ENCODE measurements at places on chromosomes 7 and 10.

DNA sequence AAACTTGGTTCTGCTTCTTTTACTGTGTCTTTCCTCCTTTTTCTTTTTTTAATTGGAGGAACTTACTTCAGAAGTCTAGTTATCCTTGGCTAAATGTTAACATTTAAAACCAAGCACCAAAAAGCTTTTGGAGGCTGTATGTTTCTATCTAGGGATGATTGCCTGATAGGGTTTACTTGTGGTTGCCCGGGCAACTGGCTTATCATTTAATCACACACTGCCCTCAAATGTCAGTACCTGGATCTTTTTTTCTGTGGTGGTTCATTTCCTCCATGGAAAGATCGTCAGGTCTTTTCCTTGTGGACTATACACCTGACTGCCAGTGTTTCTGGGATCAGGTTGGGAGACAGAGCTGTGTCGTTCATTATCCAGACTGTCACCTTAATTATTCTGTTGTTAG lies 173.2 kb downstream of the WNT2 start:
- no peak for DNase-seq

- no peak for DNase-seq
Measured at GRCh38 chr7:5869691-5870090, 10.9 kb upstream of the OCM start.

DNA sequence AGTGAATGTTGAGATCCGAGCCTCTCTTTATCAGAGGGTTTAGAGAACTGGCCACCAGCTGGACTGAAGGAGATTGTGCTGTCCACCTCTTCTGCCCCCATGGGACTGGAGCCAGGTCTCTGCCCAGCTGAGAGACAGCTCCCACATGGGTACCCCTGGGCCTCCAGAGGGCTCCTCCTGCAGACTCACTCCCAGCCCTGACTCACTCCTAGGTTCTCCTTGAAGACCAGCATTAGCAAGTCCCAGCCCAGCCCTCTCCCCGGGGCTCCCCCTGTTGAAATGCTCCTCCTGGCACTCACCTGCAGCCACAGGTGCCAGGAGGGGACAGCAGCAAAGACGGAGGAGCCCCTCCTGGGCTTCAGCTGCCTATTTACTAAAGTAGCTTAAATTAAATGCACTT lies 126.9 kb downstream of the CXCL12 start:
- no peak for DNase-seq

GRCh38 chr7:22435720-22436119 lies 64.3 kb downstream of the STEAP1B start:
- DNase-seq: no peak

- DNase-seq: no peak
Measured at GRCh38 chr10:5958675-5959074, 18.7 kb downstream of the IL15RA start.

DNA sequence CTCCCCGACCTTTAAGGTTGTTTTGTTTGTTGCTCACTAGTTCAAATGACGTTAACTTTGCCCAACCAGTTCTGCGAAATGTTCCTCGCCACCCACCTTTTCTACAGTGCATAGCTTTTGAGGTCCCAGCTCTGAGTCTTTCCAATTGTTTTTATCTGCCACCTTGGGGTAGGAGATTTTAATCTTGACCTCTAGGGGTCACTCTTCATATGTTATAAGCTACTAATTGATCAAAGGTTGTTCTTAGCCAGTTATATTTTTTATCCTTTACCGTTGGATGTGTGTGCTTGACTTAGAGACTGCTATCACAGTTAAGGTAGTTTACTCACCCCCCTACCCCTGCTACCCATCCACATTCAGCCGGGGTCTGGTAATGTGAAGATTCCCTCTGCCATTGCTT lies 372.4 kb downstream of the SUGCT start:
- peak; percentile 46 for DNase-seq

GRCh38 chr10:18582803-18583202 lies 68.6 kb downstream of the NSUN6 start:
- peak; percentile 88 for DNase-seq

- DNase-seq: no peak
Measured at GRCh38 chr10:126199221-126199998, 188.9 kb downstream of the ADAM12 start.

DNA sequence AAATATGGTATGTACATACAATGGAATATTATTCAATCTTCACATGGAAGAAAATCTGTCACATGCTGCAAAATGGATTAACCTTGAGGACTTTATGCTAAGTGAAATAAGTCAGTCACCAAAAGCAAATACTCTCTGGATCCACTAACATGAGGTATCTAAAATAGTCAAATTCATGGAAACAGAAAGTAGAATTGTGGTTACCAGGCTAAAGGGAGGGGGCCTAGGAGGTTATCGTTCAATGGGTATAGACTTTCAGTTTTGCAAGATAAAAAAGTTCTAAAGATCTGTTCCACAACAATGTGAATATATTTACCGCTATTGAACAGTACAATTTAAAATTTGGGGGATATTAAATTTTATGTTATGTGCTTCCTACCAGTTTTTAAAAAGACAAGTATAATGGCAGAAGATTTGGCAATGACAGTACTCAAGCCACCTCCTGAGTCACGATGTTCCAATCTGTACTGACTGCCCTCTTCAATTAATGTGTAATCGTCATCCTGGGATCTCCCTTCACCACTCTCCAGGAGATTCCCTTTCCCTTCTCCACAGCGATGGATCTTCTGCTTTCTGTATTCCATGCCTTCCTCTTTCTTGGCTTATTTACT lies 32.3 kb upstream of the IL6 start:
- no peak for DNase-seq

GRCh38 chr7:33841705-33842129 lies 63.6 kb upstream of the BMPER start:
- DNase-seq: no peak

DNA sequence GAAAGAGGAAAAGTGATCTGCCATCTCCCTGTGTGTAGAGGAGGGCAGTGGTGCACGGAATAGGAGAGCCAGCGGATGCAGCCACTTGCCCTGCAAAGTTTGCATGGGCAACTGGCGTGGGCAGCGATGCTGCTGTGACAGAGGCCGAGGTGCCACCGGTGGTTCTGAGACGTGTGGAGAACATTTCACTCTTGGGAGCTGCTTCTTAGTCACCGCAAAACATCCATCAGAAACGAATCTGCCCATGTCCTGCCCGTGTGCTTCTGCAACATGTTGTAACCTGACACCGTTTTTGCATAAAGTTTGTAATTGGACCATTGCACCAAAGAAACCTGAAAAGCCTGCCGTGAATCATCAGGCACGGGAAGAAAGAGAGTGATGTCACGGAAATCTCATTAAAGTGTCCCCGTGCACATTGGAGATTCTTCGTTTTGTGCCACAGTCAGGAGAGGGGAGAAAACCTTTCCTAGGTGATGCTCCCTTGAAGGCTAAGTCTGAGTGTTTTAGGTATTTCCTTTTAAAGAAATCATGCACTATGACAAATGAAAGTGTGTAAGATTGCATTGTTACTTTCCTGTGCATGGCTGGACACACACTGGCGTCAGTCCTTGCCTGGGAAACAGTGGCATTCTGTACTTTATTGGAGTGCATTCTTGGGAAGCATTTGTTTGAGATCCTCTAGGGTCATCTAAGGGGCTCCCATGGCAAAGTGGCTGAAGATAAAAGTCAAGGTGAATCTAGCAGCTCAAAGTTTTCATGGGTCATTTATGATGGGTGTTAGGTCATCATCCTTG lies 302.6 kb downstream of the KLF6 start:
- peak; percentile 38 for DNase-seq

GRCh38 chr7:42831718-42832522 lies 80.0 kb downstream of the C7orf25 start:
- DNase-seq: peak; percentile 38

GRCh38 chr7:137360087-137360679 lies 16.6 kb upstream of the PTN start:
- DNase-seq: peak; percentile 4

Measured in hematopoietic multipotent progenitor cell treated with erythropoietin and hydrocortisone succinate and interleukin-3 and kit ligand, for 4 days (in vitro differentiated cells).